NCI-H2081 treated with DMSO at 0.1 percent for 48 hours (cell line): ENCODE measurements at places on chromosomes 5 and 9.

- no peak for DNase-seq
Measured at GRCh38 chr9:124960409-124960752, 19.5 kb upstream of the GOLGA1 start.

DNA sequence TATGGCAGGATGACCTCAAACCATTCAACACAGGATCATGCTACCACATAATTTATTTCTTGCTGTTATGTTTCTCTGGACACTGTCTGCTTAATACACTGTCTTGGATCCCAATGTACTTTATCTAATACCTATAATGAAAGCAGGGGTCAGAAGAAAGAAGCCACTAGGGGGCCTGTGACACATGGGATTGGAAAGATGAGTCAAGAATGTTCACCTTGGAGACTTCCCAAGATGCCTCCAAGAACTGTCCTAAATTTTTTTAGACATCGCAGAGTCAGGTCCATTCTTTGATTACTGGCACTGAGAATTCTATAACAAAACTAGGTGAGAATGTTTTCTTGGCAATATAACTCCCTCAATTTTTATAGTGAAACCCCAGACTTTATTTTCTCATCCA is 305.8 kb upstream of the SMARCA2 start:
- DNase-seq, result no peak

- DNase-seq, result no peak
Measured at GRCh38 chr5:51225789-51226742, 157.2 kb upstream of the ISL1 start.

GRCh38 chr5:32542216-32543059 is 42.9 kb upstream of the SUB1 start:
- DNase-seq, result no peak

GRCh38 chr5:171593401-171593800 is 174.0 kb downstream of the FGF18 start:
- DNase-seq, result no peak

GRCh38 chr5:56876327-56876726 is 33.1 kb upstream of the SETD9 start:
- no peak for DNase-seq

DNA sequence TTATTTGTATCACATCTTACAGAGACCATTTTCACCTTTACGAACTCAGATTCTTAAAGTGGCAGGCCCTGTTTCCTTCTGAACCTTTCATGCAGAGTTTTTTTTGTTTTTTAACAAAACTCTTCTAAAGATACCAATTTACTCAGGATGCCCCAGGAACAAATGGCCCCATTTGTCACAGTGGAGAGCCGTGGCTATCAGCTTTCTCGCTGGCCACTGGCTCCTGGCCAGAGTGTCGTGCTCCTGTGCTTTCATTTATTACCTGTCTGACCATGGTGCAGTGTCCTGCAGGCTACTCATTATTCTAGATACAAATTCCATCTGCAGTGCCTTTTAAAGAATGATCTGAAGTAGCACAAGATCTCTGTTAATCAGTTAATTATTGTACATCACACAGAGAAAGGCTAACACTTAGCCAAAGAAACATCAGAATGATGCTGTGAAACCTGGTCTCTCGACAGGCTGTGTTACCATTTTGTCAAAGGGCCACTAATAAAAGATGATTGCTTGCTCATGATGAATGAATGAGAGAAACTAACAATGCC is 27.8 kb downstream of the ADRA1B start:
- no peak for DNase-seq
